ENCODE measurements at places on chromosomes 4 and X. TPM values are rescaled to one million over a fixed set of nuclear protein-coding genes. Genes with fewer than 3 reads are reported as not detected.

IL1RAPL2 gene
- total RNA-seq = not detected

PNMA3 gene
- total RNA-seq = 0.26 TPM

RTL3 gene
- total RNA-seq = not detected

REST gene
- total RNA-seq = 33.0 TPM

H2BW2 gene
- not detected for total RNA-seq

TMEM31 gene
- total RNA-seq = not detected

VCX2 gene
- total RNA-seq = not detected

Data from fibroblast of lung (primary cell).